NT2/D1 (cell line): ENCODE measurements at places on chromosomes 13 and 19.

- DNase-seq: no peak
These were observed 5.6 kb downstream of the UHRF1 start for GRCh38 chr19:4914736-4915501.

- no peak for DNase-seq
These were observed 221.6 kb downstream of the NBEA start for GRCh38 chr13:35163674-35164073.

DNA sequence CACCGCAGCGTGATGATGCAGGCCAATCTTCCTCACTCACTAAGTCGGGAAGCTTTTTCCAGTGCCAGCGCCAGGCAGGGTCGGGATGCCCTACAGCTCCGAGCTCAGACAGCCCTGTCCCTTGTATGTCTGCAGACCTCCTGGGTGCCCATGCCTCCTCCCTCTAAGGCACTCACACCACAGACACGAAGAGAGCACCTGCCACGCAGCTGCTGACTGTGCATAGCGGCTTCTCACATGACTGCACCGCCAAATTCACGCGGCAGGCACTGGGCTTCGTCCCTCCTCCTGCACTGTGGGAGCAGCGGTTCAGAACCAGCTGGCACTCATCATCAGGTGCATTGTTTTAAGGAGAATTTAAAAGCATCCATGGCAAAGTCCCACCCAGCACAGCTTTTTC is 88.1 kb downstream of the SLC7A1 start:
- DNase-seq: no peak

GRCh38 chr19:46367426-46367825 is 20.5 kb downstream of the PPP5C start:
- DNase-seq: no peak

DNA sequence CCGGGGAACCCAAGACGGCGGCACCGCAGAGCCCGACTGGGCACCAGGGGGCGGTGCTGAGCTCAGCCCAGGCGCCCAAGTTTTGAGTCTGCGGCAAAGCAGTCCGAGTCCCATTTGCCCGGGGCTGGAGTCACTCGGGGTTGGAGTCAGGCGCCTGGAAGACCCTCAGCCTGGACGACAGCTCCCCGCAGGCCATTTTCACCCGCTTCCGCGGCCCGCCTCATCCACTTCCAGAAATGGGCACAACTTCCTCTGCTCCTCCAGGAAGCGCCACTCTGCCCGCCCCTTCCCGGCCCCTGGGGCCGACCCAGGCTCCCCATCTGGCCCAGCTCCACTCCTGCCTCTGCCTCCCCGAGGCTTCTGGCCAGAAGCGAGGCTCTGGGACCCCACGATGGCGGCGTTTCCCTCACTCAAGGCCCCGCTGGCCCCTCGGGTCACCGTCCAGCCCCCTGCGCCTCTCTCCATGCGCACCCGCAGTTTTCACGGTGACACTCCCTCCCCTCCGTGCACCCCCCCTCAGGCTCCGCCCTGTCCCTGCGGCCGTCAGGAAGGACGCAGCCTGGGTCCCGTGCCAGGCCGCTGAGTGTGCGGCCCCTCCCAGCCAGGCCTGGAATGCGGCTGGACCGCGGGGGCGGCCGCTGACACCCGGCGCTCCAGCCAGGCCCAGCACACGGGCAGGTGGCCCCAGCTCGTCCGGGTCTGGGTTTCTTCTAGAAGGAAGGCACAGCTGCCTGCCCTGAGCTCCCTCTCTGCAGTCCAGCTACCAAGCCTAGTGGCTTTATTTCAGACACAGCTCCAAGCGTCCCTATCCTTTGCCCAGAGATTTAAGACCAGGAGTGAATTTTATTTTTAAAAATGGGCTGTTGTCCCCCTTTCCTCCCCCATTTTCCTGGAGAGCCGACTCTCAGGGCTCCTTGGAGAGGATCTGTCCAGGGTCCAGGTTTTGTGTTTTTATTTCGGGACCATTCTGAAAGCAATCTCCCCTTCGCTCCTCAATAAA is 4.7 kb downstream of the SERTAD1 start:
- DNase-seq: peak; percentile 66

DNA sequence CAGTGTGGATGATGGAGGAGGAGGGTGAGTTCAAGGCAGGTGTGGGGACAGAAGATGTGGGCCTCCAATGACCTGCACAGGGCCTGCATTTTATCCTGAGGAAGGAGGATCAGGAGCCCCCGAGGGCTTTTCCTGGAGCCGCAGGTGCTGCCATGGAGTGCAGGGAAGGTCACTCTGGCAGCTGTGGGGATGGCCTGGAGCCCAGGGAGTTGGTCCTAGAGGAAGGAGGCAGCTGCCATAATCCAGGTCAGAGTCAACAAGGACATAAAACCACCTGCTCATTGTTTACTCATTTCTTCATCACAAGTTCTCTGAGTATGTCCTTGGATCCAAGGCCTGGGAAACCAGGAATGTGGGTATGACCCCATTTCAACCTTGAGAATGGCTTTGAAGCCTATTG is 87.2 kb downstream of the SCGB2B2 start:
- no peak for DNase-seq

GRCh38 chr19:38736036-38736412 is 8.2 kb downstream of the CAPN12 start:
- no peak for DNase-seq

DNA sequence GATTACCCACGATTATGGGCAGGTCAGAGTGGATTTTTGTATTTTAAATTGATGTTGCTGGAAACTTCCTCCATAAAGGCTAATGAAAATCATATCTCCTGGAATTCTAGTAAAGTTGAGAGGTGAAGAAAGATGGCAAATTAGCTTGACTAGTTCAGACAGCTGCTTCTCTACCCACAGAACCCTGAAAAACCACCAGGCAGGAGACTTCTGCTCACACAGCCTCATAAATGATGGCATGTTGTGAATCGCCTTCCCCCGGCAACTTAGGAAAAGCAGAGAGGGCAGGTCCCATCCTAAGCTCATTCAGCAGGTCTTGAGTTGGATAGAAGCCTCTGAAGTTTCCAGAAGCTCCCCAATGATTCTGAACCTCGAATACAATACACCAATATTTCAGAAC is 87.6 kb upstream of the SLC7A1 start:
- DNase-seq: no peak

DNA sequence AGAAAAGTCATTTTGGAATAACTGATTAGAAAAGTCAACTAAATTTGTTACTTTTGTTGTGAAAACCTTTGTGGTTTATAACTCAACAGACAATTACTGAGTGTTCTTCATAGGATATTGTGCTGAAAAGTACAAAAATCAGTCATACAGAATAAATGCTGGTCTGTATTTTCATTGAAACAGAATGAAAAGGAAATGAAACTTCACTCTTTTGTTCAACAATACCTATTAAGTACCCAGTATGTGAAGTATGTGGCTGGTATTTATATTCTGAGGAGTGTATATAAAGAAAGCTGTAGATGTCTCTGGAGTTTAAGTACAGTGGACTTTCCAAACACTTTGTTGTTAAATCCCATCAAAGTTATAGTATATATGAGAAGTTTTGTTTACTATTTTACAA is 828.4 kb upstream of the ATXN8OS start:
- DNase-seq: no peak

DNA sequence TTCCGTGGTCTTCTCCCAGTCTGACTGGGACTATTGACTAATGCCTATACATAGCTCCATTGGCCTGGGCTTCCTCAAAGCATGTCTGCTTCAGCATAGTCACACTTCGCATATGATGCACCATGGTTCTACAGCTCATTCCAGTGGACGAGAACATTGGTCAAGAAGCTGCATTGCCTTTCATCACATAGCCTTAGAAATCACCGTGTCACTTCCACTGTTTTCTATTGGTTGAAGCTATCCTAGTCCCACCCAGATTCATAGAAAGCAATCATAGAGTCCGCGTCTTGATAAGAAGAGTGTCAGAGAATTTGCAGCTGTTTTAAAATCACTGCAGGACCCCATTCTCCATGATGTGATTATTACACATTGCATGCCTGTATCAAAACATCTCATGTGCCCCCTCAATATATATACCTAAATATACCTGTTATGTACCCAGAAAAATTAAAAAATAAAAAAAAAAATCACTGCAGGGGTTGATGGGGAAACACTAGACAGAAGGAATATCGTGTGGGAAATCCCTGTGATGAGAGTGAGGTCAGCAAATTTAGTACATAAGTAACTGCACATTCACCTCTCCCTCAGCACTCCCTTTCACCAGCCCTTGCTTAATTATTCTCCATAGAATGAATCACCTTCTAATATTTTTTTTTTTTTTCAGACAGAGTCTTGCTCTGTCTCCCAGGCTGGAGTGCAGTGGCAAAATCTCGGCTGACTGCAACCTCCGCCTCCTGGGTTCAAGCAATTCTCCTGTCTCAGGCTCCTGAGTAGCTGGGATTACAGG is 2.2 kb upstream of the ARHGAP33 start:
- no peak for DNase-seq

DNA sequence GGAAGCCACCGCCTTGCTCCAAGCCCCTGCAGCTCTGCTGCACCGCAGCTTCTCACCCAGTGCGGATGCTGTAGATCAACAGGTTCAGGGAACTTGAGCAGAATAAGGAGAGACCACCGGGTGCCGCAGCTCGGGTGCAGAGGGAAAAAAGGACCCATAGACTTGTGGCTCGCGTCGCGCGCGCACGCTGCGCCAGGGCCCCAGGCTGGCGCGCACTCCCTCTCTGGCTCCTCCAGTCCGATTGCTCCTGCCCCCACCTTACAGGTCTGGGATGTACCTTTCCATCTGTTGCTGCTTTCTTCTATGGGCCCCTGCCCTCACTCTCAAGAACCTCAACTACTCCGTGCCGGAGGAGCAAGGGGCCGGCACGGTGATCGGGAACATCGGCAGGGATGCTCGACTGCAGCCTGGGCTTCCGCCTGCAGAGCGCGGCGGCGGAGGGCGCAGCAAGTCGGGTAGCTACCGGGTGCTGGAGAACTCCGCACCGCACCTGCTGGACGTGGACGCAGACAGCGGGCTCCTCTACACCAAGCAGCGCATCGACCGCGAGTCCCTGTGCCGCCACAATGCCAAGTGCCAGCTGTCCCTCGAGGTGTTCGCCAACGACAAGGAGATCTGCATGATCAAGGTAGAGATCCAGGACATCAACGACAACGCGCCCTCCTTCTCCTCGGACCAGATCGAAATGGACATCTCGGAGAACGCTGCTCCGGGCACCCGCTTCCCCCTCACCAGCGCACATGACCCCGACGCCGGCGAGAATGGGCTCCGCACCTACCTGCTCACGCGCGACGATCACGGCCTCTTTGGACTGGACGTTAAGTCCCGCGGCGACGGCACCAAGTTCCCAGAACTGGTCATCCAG is 964 bp downstream of the PCDH17 start:
- no peak for DNase-seq

DNA sequence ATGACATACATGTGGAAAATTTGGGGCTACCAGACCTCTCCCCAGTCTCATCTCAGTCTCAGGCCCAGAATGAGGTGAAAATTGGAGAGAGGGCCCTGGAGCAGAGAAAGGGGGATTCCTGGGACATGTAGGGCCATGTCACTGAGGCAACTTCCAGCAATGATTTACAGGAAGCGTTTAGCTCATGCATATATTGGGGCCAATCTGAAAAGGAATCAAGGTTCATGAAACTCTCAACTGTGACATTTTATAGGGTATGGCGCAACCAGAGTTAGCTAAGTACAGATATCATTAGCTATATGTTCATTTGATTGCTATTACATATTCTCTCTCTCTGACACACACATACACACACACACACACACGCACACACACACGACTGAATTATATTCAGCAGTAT is 86.3 kb downstream of the RNASEH2B start:
- DNase-seq: no peak

- DNase-seq: no peak
These were observed 1.1 kb downstream of the ZNF792 start for GRCh38 chr19:34962687-34963572.

- no peak for DNase-seq
These were observed 68.8 kb downstream of the CHST8 start for GRCh38 chr19:33690378-33691029.

- no peak for DNase-seq
These were observed 6.5 kb upstream of the TNFSF9 start for GRCh38 chr19:6524311-6524710.

GRCh38 chr19:52935434-52935833 is 12.2 kb upstream of the ZNF888 start:
- no peak for DNase-seq

DNA sequence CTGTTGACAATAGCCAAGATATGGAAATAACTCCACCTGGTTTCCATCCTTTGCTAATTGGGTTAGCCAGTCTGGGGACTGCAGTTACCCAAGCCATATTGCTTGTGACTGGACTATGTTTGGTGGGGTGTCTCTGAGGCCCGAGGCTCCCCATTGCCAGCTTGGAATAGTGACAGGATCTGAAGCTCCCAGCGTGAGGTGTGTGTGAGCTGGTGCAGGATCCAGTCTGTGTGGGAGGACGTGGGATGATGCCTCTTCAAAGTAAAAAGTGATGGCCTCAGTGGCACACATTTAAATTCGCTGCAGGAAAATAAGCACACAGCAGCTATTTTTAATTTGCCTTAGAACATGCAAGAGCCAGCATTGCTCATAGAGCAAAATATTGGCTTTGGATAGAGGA is 75.0 kb downstream of the TEX26 start:
- no peak for DNase-seq

DNA sequence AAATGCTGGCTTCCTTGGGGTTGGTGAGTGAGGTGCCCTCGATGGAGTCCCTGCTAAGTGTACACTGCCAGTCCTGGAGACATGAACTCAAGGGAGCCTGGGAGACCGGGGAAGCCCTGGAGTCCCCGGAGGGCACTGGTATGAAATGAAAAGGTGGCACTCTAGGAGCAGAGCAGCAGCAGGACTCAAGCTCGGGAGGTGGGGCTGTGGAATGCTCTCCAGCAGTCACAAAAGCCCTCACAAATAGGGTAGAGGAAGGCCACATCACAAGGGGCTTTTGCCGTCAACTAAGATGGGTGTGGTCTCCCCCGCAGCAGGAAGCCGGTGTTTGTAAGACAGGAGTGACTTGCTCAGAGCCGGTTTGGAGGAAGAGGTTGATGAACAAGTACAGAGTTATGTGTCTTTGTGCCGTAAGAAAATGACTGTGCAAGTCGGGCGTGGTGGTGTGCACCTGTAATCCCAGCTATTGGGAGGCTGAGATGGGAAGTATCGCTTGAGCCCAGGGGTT is 19.3 kb downstream of the CCNE1 start:
- no peak for DNase-seq

- no peak for DNase-seq
These were observed 56.9 kb downstream of the LACC1 start for GRCh38 chr13:43936647-43937046.

GRCh38 chr13:98839856-98840769 is 87.6 kb upstream of the SLC15A1 start:
- DNase-seq: peak; percentile 68

GRCh38 chr19:35650581-35650980 is 2.5 kb downstream of the COX6B1 start:
- DNase-seq: no peak

DNA sequence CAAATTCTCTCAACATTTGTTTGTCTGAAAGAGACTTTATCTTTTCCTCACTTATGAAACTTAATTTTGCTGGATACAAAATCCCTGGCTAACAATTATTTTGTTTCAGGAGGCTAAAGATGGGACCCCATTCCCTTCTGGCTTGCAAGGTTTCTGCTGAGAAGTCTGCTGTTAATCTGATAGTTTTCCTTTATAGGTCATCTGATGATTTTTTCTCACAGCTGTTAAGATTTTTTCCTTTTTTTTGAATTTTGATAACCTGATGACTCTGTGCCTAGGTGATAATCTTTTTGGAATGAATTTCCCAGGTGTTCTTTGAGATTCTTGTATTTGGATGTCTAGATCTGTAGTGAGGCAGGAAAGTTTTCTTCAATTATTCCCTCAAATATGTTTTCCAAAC is 2661.4 kb downstream of the PCDH9 start:
- no peak for DNase-seq

GRCh38 chr13:20231839-20232555 is at the start of gene GJB6:
GJB6 (minus strand) TSS chr13:20232319; CDS start chr13:20223480, 8,839 bp downstream.
- DNase-seq: peak; percentile 22

- DNase-seq: no peak
These were observed 1.6 kb downstream of the LINGO3 start for GRCh38 chr19:2306281-2306806.
